Stimulated activated CD4-positive, alpha-beta T cell treated with anti-CD3 and anti-CD28 coated beads, Interleukin-15, amount 100 ng/mL, for 1 hour (primary cell): ENCODE measurements at places on chromosomes 13 and 19.

DNA sequence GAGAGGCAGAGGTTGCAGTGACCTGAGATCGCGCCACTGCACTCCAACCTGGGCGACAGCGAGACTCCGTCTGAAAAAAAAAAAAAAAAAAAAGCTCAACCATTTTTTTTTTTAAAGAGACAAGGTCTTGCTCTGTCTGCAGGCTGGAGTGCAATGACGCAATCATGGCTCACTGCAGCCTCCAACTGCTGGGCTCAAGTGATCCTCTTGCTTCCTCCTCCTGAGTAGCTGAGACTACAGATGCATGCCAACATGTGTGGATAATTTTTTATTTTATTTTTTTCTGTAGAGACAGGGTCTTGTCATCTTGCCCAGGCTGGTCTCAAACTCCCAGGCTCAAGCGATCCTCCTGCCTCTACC is 10.3 kb downstream of the EHD2 start:
- no peak for DNase-seq

- no peak for DNase-seq
These were observed 43.6 kb downstream of the ZNF611 start for GRCh38 chr19:52691215-52691610.

- no peak for DNase-seq
These were observed 313.7 kb downstream of the HS6ST3 start for GRCh38 chr13:96403651-96404050.

GRCh38 chr13:86922936-86923335 is 748.2 kb upstream of the SLITRK5 start:
- DNase-seq: no peak

DNA sequence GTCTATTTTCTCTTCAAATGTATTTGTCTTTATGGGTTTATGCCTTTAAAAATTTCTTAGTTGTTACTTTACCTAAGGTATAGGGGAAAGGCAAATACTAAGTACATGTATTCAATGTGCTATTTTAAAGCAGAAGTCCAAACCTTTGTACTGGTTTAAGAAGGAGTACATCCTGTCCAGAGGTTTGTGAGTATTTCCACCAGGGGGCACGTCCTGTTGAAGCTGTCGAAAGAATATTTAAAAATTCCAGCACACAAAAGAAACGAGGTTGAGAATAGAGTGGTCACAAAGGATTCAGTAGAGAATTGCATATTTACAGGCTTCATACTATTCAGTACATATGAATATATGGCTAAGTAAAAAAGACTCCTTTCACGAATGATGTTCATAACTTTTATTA is 59.8 kb downstream of the URI1 start:
- DNase-seq: no peak

- DNase-seq: no peak
These were observed 19.0 kb downstream of the NCLN start for GRCh38 chr19:3204646-3205275.

GRCh38 chr19:38281811-38282566 is 17.6 kb downstream of the SPINT2 start:
- no peak for DNase-seq

GRCh38 chr19:9956956-9957355 is 20.6 kb upstream of the OLFM2 start:
- DNase-seq: no peak

DNA sequence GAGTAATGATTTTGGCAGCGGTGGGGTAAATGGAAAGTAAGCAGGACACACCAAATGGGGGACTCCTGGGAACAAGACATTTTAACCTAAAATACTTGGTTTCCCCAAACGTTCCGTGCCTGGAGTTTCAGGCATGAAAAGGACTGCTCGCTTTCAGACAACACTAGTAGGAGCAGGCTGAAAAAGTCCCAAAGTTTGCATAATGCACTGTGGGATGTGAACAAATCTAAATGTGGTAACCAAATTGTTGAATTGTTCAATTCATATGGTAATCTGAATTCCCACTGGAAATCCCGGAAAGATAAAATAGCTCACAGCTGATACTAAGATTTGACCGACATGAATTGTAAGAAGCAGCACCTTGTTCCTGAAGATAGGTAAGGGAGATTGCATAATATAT is 467.2 kb upstream of the ARGLU1 start:
- DNase-seq: no peak

DNA sequence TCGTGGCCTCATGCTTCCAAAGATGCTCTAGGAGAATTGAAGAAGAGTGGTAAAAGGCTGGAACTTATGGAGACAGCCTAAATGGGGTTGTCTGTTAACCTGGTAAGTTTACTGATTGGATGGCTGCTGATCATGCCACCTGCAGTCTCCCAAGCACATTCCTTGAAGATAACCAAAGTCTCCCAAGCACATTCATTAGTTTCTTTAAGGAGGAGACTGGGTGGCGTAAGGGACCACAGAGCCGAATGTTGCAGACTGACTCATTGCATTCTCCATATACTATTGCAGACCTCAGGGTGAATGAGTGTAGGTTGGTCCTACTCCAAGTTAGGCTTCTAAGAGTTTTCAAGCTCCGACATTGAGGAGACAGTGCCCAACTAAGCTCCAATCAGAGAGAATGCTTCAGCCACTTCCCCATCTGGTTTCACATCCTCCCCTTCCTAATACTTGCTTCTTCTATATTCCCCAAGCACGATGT is at the start of gene IGFL3:
Gene IGFL3 (minus strand): TSS at position 51 of the 478 bp plus-strand sequence. CDS start 39 bp downstream, at position 12.
- no peak for DNase-seq

GRCh38 chr19:41328157-41328841 is 18.3 kb downstream of the CCDC97 start:
- no peak for DNase-seq

GRCh38 chr13:73215823-73216222 is 157.0 kb downstream of the KLF5 start:
- no peak for DNase-seq

DNA sequence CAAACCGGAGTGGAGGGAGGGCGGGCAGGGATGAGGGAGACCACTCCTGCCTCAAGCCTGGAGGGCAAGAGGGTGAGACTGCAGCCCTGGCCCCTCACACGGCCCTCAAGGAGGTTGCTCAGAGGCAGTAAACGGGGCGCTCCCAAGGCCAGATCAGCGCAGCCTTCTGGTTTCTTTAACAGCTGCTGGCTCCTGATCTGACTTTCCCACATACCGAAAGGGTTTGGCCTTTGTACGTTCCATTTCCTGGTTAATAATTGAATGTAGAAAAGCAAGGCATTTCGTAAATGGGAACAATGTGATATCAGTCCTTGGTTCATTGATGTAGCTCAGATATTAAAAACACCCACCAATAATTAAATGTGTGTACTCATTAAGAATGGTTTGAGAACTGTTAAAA is 71.5 kb downstream of the GGACT start:
- DNase-seq: no peak

GRCh38 chr13:21012841-21013681 is 48.3 kb downstream of the LATS2 start:
- no peak for DNase-seq

DNA sequence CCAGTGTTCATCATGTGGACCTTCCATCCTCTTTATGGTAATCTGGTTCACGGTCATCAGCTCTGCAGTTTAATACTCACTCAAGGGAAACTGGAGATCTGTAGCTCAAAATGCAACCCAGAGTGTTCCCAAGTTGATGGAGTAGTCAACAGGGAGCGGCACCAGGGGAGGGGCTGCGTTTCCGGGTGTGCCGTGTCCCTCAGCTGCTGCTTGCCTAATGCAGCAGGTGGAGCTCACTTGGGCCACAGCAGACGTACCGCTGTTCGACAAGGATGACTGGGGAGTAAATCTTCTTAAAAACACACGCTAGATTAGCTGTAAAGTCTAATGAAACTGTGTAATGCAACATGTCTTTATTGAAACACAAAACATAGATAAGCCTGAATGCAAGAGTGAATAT is 81.1 kb downstream of the TNFSF13B start:
- no peak for DNase-seq

DNA sequence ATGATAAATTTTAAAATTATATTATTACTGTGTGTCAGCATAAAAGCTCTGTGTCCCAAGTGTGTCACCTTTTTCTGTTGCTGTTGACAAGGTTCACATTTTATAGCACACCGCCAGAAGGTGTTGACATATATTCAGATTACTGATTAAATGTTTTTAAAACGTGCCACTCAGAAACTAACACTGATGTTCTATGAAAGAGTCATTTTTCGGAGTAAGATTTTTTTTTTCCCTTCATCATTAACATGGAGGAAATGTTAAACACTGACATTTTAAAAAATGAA is 197.5 kb downstream of the TM9SF2 start:
- no peak for DNase-seq

DNA sequence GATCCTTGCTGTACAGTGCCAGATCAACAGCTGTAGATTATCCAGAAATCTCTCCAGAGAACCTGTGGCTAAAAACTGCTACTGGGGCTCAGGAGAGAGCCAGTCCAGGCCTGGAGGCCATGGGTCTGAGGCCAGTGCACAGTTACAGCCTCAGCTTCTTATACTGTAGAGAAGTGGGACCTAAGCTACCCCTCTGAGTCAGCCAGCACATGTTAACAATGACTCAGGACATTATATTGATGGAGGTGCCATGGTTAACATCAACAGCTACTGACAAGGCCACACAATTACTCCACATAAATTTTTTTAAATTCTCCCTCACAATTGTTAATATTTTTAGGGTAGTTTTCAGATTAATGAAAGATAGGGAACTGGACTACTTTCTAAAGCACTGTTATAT is 138.5 kb downstream of the RBM26 start:
- DNase-seq: no peak

GRCh38 chr13:98538876-98539275 is 38.0 kb downstream of the STK24 start:
- DNase-seq: no peak

- DNase-seq: no peak
These were observed 20.4 kb downstream of the UBL3 start for GRCh38 chr13:29830000-29830399.

- DNase-seq: no peak
These were observed 9.7 kb upstream of the GIPC1 start for GRCh38 chr19:14505488-14506239.

DNA sequence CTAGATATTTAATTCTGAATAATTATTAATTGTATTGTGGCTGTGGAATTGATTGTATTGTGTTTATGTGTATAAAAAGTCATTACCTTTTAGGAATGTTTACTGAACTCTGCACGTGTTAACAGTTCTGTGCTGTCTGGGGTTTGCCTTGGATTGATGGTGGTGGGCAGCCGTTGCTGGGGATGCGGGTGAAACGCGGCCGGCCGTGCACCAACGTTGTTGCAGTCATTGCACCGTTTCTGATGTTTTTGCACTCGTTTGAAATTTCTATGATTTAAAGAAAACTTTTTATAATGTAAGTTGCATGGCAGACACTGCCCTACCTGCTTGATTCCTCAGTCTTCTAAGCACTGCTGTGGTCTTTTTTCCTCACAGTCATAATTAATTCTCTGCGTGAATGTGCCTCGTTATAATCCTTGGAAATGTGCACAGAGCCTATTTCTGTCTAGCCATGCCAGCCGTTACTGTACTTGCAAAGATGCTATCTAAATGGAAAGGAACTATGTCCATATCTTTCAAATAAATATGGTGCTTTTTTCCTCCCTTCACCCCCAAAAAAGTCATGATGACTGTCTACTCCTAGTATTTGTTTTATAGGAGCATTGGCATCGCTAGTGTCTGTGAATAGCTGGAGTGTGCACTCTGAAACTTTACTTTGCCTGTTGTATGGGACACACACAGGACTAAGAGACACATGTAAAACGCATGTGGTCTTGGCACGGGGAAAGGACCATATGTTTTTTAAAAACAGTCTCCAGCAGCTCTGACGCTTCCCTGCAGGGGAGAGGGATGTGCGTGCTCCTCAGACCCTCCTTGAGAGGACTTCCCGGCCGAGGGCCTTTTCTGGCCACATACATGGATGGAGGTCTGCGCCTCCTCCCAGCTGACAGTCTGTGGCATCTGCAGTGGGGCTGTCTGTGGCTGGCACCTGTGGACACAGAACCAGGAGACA is 40.7 kb upstream of the MCF2L start:
- no peak for DNase-seq

DNA sequence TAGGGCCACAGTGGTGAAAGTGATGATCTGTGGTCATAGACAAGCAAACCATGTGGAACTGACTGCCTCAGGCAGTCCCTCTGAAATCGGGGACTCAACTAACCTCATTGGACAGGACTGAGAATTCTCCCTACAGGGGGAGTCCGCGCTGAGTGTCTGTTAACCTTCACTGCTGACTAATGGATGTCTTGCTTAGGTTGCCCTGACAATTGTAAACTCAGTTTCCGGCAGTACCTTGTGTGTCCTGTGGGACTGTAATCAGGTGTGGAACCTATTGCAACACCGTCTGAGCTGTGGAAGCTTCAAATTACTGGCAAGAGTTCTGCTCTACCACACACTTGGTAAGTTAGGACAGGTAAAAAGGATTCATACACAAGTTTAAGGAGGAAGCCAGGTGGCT is 21.8 kb downstream of the ZNF77 start:
- no peak for DNase-seq

- no peak for DNase-seq
These were observed 61.0 kb downstream of the MZT1 start for GRCh38 chr13:72666391-72666790.

GRCh38 chr19:29823581-29824330 is 12.0 kb downstream of the CCNE1 start:
- no peak for DNase-seq

GRCh38 chr19:11355160-11356073 is at the start of gene PLPPR2:
TSS of gene PLPPR2 (plus strand) at chr19:11355432. CDS start at chr19:11357674, 2,242 bp downstream.
- DNase-seq: peak; percentile 79

GRCh38 chr19:38801359-38802095 is 11.2 kb downstream of the LGALS4 start:
- no peak for DNase-seq

- DNase-seq: no peak
These were observed 1.0 kb upstream of the LGALS7 start for GRCh38 chr19:38774181-38774950.

DNA sequence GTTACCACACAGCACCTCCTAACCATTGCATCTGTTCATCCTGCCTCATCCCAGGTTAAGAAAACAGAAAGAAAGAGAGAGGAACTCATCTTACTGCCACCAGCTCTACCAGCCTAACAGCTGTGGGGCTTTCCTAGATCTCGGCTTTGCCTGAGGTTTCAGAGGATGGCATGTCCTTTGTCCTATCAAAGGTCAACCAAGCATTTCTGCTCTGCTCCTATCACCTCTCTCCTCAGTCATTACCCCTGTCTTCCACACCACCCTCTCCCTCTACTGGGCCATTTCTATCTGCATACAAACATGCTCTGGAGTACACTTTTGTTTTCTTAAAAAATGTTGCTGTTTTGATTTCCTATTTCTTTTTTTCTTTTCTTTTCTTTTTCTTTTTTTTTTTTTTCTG is 393.3 kb downstream of the IRS2 start:
- DNase-seq: no peak

GRCh38 chr19:36008336-36008978 is at the start of gene SYNE4:
TSS of gene SYNE4 (minus strand) at chr19:36008813. CDS start at chr19:36008681, 132 bp downstream.
- DNase-seq: no peak

DNA sequence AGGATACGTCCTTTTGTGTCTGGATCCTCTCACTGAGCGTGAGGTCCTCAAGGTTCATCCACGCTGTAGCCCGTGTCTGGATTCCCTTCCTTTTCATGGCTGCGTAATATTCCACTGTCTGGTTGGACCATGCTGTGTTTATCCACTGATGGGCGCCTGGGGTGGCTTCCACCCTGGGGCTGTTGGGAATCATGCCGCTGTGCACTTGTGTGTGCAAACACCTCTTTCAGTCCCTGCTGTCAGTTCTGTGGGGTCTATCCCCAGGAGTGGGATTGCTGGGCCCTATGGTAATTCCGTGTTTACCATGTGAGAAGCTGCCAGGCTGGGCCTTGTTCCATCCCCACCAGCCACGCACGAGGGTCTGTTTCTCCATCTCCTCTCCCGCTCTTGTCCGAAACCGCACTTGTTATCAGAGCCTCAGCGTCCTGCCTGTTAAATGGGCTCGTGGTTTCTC is 98.6 kb downstream of the GADD45B start:
- no peak for DNase-seq
